Thoracic aorta (tissue), 2 donors: ENCODE measurements at places on chromosomes 6 and 20. TPM values are rescaled to one million over a fixed set of nuclear protein-coding genes. Genes with fewer than 3 reads are reported as not detected.

The ZNF311 gene
- 0.35 TPM for total RNA-seq

The GGT7 gene
- 41.4 TPM for total RNA-seq

The MRPS18A gene
- 21.2 TPM for total RNA-seq

The MARCKS gene
- 34.3 TPM for total RNA-seq

The TRIM10 gene
- not detected for total RNA-seq

The VNN1 gene
- 1.3 TPM for total RNA-seq
